ENCODE measurements at places on chromosomes 3 and 15. TPM values are rescaled to one million over a fixed set of nuclear protein-coding genes. Genes with fewer than 3 reads are reported as not detected.

- DNase-seq: no peak
Observed at GRCh38 chr3:133191818-133192217, 153.6 kb downstream of the TMEM108 start.

Gene ZBED2
- 0.27 TPM for polyA plus RNA-seq

- no peak for DNase-seq
Observed at GRCh38 chr3:126349611-126350501, 7.4 kb downstream of the KLF15 start.

DNA sequence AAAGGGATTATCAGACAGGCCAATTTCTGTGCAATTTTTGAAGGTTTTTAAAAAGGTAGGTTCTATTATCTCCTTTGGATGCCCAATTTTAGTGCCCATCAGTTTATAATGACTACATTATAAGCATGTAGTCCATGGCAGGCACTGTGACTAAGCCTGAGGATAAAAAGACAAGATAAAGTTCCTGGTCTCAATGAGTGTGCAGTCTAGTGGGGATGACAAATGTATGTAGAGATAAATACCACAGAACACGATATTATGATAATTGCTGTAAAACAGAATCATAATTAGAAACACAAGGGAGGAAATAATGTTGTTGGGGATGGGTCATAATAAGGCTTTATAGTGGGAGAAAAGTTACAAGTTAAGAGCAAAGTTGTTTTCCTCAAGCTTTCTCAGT, 163.1 kb downstream of the ZNF385D start:
- no peak for DNase-seq

Gene KBTBD13
- 0.07 TPM for polyA plus RNA-seq

Gene ACTC1
- 1.0 TPM for polyA plus RNA-seq

DNA sequence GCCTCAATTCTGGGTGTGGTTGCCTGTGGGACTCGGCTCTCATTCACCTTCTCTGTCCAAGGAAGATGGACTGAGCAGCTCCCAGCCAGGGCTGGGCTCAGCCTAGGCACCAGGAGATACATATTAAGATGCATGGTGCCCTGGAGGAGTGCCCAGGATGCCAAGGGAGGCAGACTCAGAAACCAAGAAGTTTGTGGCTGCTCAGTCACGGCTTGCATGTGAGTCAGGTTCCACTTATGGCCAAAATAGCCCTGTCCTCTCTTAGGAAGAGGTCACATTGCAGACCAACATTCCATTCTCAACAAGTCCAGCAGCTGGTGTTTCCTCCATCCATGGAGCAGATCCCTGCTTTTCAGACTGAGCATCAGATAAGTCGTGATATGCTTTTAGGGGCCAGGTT, 21.8 kb downstream of the CDCP1 start:
- DNase-seq: no peak

DNA sequence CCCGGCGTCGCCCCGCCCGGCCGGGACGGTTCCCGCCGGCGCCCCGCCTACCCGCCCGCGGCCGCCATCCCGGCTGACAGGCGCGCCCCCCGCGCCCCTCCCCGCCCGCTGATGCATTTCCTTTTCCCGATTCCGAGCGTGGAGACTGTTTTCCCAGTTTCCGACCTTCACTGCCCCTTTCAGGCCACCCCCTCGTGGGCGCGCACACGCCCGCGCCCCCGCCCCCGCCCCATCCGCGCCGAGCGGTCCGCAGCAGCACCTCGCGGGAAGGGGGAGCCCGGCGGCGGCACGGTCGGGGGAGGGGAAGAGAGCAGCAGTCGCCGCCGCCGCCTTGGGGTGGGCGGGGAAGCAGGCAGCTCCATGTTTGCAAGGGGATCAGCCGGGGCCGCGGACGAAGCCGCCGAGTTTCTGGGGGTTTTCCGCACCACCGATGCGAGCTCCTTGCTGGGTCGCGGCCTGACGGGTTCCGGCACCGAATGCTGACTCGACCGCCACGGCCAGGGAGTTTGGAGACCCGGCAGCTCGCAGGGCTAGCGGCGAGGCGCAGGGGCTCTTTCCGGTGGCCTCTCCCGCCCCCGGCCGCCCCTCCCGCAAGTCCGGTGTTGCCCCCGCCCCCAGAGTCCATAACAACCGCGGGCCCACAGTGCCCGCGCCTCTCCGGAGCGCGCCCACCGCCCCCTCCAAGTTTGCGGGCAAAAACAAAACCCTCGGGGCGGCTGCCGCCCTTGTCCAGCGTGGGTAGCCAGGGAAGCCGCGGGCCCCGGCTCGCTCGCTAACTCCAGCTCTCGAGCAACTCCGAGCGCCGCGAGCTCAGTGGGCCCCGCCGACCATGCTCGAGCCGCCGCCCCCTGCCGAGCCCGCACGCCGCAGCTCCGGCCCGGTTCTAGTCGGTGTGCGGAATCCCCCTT, 3.2 kb upstream of the SIN3A start:
- peak; percentile 74 for DNase-seq

DNA sequence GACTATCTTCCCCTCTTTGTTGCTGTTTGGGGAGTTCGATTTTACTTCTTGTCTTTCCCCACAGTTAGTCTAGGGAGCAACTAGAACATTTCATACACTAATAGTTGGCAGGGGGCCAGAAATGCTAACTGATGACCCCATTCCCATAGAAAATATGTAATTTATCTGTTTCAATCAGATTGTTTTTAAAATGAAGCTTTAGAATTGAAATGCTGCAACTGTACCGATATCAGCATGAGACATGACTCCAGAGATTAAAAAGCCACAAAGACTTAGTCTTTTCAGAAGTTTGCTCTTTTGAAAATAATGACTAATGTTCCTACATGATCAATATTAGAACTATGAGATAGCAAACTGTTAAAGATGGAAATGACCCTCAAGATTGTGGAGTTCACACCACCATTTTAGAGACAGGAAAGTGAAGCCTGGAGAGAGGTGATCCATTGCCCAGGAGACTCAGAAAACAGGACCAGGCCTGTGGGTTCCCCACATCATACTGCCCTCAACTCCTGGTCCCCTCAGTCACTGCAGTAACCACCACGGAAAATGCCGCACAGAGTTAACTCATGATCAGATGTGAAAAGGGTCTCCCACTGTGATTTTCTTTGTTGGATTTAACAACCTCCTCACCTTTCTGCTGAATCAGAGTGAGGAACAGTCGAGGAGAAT, 130.3 kb downstream of the CHDH start:
- no peak for DNase-seq

Gene DGKG
- polyA plus RNA-seq: 0.43 TPM

Gene TRIM42
- polyA plus RNA-seq: not detected

GRCh38 chr3:41258239-41258800, 59.0 kb downstream of the CTNNB1 start:
- DNase-seq: no peak

DNA sequence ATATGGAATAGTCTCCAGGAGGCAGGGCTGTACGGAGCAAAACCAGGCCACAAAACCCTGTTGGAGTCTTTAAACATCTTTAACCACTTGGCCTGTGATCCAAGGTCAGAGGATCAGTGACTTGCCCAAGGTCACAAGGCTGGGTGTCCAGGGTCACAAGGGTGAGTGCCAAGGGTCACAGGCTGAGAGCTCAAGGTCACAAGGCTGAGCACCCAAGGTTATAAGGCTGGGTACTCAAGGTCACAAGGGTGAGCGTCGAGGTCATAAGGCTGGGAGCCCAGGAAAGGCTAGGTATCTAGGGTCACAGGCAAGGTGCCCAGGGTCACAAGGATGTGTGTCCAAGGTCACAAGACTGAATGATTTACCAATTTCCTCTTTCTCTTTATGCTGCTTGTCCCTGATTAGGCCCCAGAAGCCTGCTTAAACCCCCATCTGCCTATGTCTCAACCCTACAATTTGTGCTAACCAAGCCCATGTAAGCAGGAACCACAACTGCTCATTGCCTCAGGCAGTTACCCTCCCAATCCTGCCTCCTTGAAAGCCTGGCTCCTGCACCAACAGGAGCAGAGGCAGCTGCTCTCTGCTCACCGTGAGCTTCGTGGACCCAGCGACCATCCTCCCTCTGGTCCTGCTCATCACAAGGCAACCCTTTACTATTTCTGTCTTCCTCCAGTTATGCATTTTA, 51.5 kb downstream of the MGLL start:
- no peak for DNase-seq

Gene GAP43
- 0.30 TPM for polyA plus RNA-seq

Gene MYRIP
- 1.6 TPM for polyA plus RNA-seq

Gene PDCD7
- 36.1 TPM for polyA plus RNA-seq

Gene RARB
- polyA plus RNA-seq: 50.7 TPM

Gene ESYT3
- 3.1 TPM for polyA plus RNA-seq

Gene TMEM158
- 5.2 TPM for polyA plus RNA-seq

Gene MAP1A
- polyA plus RNA-seq: 9.3 TPM

Gene BOC
- 26.6 TPM for polyA plus RNA-seq

DNA sequence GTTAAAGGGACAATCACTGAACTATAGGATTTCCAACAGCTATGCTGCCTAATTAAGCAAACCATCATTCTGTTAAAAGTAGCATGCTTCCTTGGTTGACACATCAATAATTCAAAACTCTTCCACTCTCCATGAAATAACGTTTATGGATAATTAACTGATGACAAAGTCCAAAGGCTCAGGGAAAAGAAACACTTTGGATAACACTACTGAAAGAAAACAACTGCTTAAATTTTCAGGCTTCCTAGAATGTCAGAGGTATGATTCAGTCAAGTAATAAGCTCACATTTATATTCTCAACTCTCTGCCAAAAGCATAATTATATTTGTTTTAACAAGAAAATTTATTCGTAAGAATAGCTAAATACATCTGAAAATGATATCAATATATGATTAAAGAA, 49.6 kb downstream of the WDR72 start:
- DNase-seq: no peak

DNA sequence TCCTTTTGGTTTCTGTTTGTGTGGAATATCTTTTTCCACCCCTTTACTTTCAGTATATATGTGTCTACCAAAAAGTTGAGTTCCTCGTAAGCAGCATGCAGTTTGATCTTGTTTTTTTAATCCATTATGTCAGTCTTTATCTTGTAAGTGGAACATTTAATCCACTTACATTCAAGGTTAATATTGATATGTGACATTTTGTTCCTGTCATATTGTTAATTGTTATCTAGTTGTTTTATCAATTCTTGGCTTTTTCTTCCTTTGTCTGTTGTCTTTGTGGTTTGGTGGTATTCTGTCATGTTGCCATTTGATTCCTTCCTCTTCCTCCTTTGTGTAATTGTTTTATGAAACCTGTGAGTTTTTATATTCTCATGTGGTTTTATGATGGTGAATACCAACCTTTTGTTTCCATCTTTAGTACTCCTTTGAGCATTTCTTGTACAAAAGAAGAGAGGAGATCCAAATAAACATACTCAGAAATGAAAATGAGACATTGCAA, 43.4 kb upstream of the XCR1 start:
- DNase-seq: no peak

Gene GP9
- 0.47 TPM for polyA plus RNA-seq

Gene AADACL2
- polyA plus RNA-seq: not detected

GRCh38 chr3:151428386-151428785, 32.5 kb downstream of the IGSF10 start:
- DNase-seq: no peak

Gene CCDC80
- polyA plus RNA-seq: 97.9 TPM

DNA sequence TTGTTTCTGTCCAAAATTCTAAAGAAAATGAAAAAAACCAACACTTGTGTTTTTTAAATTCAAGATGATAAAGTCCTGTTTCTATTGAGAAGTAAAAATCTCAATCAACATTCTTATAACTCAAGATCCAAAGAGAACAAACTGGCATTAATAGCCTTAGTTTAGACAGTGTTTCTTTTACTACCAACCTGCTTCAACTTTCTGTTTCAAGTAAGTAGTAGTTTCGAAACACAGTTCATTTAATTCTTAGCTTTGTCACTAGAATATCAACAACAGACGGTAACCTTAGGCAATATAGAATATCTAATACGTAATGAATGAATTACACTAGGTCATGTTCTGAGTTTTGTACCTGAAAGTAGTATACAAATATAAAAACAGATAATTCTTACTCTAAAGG, 23.7 kb downstream of the CIP2A start:
- DNase-seq: no peak

GRCh38 chr3:58116161-58116955, 94.4 kb downstream of the DNASE1L3 start:
- no peak for DNase-seq

DNA sequence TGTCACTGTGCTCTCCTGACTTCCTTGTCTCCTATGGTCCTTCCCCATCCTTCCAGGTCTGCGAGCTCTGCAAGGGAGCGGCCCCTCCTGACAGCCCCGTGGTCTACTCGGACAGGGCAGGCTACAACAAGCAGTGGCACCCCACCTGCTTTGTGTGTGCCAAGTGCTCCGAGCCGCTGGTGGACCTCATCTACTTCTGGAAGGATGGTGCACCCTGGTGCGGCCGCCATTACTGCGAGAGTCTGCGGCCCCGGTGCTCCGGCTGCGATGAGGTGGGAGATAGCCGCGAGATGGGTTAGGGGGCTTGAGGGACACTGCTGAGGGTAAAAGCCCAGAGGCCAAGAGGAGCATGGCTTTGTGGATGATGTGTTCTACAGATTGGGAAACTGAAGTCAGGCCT, 63.8 kb downstream of the LMCD1 start:
- DNase-seq: no peak

Gene FETUB
- 0.28 TPM for polyA plus RNA-seq

Gene IQCH
- 10.0 TPM for polyA plus RNA-seq

Data from left kidney (tissue), 8 donors.